ENCODE measurements at places on chromosomes 12 and 14. TPM values are rescaled to one million over a fixed set of nuclear protein-coding genes. Genes with fewer than 3 reads are reported as not detected.

PPM1H gene
- polyA plus RNA-seq = not detected

PROX2 gene
- polyA plus RNA-seq = 0.12 TPM

INSM2 gene
- not detected for polyA plus RNA-seq

PLCZ1 gene
- polyA plus RNA-seq = not detected

TEX22 gene
- not detected for polyA plus RNA-seq

DDX51 gene
- 20.9 TPM for polyA plus RNA-seq

MEG3 gene
- not detected for polyA plus RNA-seq

KRT81 gene
- polyA plus RNA-seq = not detected

RNFT2 gene
- polyA plus RNA-seq = 1.9 TPM

IFNG-AS1 gene
- 3.0 TPM for polyA plus RNA-seq

LRRIQ1 gene
- polyA plus RNA-seq = not detected

UBC gene
- 1,214 TPM for polyA plus RNA-seq

CIROP gene
- polyA plus RNA-seq = not detected

ELK3 gene
- 7.5 TPM for polyA plus RNA-seq

BBOF1 gene
- polyA plus RNA-seq = 3.8 TPM

STON2 gene
- not detected for polyA plus RNA-seq

SOAT2 gene
- polyA plus RNA-seq = 0.71 TPM

WNT1 gene
- polyA plus RNA-seq = 0.23 TPM

CCDC88C gene
- polyA plus RNA-seq = 23.4 TPM

KERA gene
- polyA plus RNA-seq = not detected

IRAK3 gene
- polyA plus RNA-seq = 0.06 TPM

ATP2B1 gene
- polyA plus RNA-seq = 26.4 TPM

PGF gene
- polyA plus RNA-seq = not detected

KRT8 gene
- not detected for polyA plus RNA-seq

USP5 gene
- 69.2 TPM for polyA plus RNA-seq

IL23A gene
- polyA plus RNA-seq = 12.3 TPM

PEX5 gene
- 19.8 TPM for polyA plus RNA-seq

ADGRD1 gene
- polyA plus RNA-seq = not detected

SIX6 gene
- polyA plus RNA-seq = not detected

SERPINA3 gene
- not detected for polyA plus RNA-seq

DAD1 gene
- polyA plus RNA-seq = 642 TPM

KRAS gene
- polyA plus RNA-seq = 53.3 TPM

NRL gene
- 3.1 TPM for polyA plus RNA-seq

TMEM179 gene
- not detected for polyA plus RNA-seq

NANOG gene
- not detected for polyA plus RNA-seq

DIP2B gene
- polyA plus RNA-seq = 13.5 TPM

HNF1A gene
- not detected for polyA plus RNA-seq

GRIN2B gene
- polyA plus RNA-seq = not detected

HOXC9 gene
- polyA plus RNA-seq = not detected

SLC17A8 gene
- polyA plus RNA-seq = not detected

POU6F1 gene
- 0.62 TPM for polyA plus RNA-seq

GMFB gene
- 11.0 TPM for polyA plus RNA-seq

COX6A1 gene
- polyA plus RNA-seq = 722 TPM

HHIPL1 gene
- polyA plus RNA-seq = not detected

MIP gene
- polyA plus RNA-seq = not detected

EDDM3A gene
- not detected for polyA plus RNA-seq

B3GNT4 gene
- polyA plus RNA-seq = 0.25 TPM

TAS2R20 gene
- polyA plus RNA-seq = 0.14 TPM

B4GALNT3 gene
- 1.8 TPM for polyA plus RNA-seq

RDH5 gene
- 1.4 TPM for polyA plus RNA-seq

DDX11 gene
- polyA plus RNA-seq = 24.2 TPM

FSCB gene
- polyA plus RNA-seq = not detected

SYT10 gene
- not detected for polyA plus RNA-seq

SLCO1B1 gene
- polyA plus RNA-seq = not detected

FOXA1 gene
- not detected for polyA plus RNA-seq

SLC5A8 gene
- not detected for polyA plus RNA-seq

ZNF219 gene
- 1.7 TPM for polyA plus RNA-seq

PPFIA2 gene
- not detected for polyA plus RNA-seq
